ENCODE measurements at places on chromosomes 6 and 20.
A peak's percentile ranks its signal among the peaks of the same experiment; 100 is the strongest.

GRCh38 chr6:107318100-107318736 lies 141.1 kb downstream of the PDSS2 start:
- peak; percentile 19 for DNase-seq

DNA sequence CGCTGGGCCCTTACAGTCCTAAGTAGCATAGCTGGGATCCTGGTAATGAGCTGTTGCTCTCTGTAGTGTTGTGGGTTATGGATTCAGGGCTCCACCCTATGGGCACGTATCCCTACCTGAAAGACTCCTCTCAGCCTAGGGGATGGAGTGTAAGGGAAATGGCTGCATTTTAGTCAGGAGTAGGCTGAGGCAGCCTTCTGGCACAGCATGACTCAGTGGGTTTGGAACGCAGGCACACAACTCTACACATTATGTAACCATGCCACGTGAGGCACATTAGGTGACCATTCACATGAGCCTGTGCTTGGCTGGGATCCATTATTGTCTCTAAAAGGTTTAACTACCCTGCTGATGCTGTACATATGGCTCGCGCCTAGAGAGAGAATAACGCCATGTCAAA lies 27.8 kb downstream of the HDDC2 start:
- no peak for DNase-seq

DNA sequence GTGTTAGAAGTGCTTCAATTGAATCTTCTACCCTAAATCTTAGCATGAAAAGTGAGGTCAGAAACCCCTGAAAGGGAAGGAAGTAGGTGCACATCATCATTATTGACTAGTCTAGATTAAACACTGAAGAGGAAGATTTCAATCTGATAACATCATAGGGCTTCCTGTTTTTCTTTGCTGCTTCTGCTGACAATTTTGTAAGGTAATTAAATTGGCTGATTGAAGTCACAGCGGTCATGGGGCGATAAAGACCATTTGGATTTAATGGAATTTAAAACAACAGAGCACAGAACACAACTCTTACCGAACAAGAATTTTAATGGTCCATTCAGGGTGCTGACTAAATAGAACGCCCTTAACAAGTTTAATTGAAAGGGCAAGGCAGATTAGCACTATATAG lies 11.3 kb downstream of the GRIK2 start:
- DNase-seq, result no peak

GRCh38 chr20:1894471-1894950 lies 696 bp upstream of the SIRPA start:
- no peak for DNase-seq

DNA sequence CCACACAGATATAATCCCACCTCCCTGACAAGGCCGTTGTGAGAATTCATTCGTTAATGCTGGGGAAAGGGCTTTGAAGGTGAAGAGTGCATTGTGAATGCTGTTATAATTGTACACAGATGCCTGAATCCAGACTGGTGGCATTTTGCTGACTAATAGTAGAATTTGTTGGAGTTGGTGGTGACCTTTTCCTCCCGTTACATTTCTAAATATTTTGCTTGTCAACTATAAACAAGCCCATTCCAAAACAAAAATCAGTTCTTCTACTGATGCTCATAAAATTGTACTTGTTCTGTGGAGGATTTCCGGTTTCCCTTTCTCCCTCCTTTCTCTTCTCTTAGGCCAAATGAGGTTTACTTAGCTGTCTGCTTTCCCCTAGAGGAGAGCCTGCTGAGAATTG lies 253.1 kb upstream of the SUPT3H start:
- no peak for DNase-seq

GRCh38 chr20:48456366-48457192 lies 371.2 kb downstream of the PREX1 start:
- no peak for DNase-seq

DNA sequence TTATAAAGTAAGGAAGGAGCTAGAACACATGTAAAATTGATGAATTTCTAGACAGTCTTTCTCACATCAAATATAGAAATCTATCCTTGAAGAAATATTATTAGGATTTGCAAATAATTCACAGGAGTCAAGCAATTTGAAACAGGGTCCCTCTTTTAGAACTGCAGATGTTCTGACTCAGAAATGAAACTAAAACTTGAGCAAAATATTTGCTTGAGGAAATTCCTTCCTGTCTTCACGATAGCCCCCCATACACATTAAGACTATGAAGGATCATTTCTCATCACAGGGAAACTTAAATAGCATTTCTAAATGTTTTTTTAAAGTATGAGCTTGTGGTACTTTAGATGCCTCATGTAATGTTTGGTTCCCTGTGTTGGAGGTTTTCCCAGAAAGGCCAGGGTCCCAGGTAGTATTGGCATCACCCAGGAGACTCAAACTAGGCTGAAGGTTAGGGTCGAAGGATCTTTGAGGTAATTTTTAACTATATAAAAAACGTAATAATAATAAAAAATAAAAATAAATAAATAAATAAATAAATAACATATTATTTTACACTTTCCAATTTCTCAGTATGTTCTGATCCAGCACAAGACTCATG lies 144.0 kb upstream of the TBX18 start:
- DNase-seq, result no peak

GRCh38 chr6:157332813-157333212 lies 9.5 kb upstream of the TMEM242 start:
- no peak for DNase-seq

DNA sequence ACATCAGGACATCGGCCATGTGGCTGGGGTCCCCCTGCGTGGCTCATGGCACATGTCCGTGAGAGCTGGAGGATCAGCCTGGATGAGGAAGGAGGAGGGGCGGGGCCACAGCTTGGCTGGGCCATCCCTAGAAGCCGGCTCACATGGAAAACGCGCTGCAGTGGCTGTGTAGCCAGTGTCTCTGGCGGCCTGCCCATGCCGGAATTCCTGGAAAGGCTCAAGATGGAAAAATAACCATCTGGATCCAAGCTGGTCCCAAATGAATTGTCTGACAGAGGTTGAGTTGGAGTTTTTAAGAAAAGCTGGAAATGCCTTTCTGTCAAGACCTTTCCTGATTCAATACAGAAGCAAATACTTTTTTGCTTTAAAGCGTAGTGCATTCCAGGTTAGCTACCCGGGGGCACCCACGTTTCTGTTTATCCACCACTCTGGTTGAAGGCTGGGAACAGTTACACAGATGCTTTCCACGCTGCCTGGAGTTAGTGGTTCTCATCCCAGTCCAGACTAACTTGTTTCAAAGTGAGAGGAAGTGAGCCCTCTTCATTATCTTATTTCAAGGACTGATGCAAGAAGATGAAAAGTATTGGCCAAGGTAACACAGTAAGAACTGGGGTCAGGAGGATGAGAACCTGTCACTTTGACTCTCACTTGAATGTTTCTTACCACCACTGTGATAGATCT lies 99.0 kb downstream of the GMPR start:
- DNase-seq, result no peak
